ENCODE measurements at places on chromosomes 1 and 21.

- no peak for DNase-seq
These were observed 212.6 kb downstream of the TNR start for GRCh38 chr1:175530622-175531375.

DNA sequence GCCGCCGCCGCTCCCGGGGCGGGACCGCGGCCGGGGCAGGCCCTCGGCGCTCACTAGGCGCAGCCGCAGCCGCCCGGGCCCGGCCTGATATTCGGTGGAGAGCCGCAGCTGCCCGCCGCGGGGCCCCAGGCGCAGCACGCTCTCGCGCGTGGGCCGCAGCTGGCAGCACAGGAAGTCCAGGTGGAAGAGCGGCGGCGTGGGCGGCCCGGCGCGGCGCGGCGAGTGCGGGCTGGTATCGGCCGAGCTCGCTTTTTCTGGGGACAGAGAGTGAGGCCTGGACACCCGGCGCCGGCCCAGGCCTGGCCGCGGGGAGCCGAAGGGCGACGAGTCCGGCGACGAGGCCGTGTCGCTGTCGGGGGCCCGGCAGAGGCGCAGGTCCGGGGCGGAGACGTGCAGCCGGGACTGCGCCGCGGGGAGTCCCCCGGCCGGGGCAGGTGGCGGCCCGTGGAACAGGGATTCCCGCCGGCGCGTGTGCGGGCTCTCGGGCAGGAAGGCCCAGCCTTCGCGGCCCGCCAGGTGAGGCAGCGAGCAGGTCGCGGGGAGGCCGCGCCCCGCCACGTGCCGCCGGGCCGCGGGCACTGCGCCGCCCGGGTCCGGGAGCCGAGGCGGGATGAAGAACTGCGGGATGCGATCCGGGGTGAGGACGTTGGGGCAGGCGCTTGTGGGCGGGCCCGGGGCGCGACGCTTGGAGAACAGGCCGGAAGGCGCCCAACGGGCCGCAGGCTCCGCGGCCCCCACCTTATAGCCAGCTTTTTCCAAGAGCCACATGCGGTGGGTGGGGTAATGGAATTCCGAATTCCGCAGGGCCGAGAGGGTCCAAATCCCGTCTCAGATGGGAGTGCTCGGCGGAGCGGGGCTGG is 1.2 kb downstream of the C2CD4D start:
- no peak for DNase-seq

DNA sequence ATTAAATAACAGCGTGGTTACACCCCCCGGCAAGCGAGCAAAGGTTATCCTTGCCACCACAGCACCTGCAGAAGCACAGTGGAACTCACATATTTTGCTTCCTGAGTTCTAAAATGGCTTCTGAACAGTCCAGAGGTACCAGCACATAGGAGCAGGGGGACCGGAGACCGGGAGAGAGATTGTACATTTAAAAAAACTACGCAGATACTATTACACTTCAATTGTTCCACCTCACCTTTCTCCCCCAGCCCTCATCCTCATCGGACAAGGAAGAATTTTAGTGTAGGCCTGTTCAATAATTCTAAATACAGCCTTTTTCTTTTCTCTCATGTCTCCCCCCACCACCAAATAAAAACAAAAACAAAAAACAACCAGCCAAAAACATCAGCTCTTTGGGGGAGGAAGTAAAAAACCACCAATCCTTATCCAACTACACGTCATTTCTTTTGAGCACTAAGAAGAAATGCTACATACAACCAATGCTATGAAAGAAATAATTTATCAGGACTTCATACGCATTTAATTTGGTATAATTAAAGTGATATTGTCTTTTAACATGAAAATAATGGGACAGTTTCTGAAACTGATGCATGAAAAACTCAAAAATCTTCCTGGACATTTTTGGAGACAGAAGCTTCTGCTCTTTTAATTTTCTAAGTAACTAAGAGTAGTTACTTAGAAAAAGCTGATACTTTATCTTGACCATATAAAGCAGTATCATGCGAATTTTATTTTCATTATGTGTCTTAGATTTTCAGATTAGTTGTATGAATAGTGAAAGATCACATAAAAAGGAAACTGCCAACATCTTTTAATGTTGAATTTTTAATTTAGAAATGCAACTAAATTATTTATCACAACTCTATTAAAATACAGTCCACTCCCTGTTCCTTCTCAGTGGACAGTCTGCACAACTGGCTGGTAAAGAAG is 9.1 kb downstream of the CDKN2C start:
- DNase-seq, result no peak

DNA sequence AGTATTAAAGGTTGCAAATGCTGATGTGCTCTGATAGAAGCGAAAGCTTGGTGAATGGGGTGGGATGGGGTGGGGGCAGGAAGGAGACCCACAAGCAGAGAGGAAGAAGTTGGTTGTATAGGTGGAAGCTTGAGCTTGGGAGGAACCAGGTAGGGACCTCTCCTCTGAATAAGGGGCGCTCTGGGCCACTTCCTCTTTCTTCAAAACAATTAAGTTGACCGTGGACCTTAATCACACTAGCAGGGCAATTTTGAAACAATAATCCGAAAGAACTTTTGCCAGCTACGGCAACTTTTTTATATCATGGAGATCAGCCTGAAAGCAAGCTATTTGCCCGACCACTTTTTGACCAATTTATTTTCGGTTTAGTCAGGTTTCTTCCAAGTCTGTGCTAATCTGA is 1.9 kb upstream of the DYRK1A start:
- DNase-seq, result no peak

GRCh38 chr1:205458777-205459566 is 3.1 kb upstream of the BLACAT1 start:
- no peak for DNase-seq

DNA sequence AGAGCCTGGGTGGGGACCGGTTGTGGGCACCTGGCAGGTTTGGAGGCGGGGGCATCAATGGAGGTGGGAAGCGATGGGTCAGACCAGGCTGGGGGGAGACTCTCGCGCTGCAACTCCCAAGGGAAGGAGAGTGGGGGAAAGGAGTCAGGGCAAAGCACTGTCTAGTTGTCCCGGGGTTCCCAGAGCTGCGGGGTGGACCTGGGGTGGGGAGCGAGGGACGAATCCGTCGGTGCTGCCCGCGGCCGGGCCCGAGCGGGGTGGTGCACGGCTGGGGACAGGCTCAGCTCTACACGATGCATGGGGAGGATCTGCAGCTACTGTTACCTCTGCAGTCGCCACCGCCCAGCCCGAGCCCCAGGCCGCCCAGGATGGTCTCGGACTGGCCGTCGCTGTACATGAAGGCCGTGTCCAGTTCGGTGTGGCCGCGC is 427 bp downstream of the AKR7A2 start:
- DNase-seq, result no peak

- DNase-seq, result no peak
These were observed 81.4 kb downstream of the ESRRG start for GRCh38 chr1:216641669-216642460.

GRCh38 chr1:150999051-150999674 is 7.5 kb downstream of the MINDY1 start:
- no peak for DNase-seq

DNA sequence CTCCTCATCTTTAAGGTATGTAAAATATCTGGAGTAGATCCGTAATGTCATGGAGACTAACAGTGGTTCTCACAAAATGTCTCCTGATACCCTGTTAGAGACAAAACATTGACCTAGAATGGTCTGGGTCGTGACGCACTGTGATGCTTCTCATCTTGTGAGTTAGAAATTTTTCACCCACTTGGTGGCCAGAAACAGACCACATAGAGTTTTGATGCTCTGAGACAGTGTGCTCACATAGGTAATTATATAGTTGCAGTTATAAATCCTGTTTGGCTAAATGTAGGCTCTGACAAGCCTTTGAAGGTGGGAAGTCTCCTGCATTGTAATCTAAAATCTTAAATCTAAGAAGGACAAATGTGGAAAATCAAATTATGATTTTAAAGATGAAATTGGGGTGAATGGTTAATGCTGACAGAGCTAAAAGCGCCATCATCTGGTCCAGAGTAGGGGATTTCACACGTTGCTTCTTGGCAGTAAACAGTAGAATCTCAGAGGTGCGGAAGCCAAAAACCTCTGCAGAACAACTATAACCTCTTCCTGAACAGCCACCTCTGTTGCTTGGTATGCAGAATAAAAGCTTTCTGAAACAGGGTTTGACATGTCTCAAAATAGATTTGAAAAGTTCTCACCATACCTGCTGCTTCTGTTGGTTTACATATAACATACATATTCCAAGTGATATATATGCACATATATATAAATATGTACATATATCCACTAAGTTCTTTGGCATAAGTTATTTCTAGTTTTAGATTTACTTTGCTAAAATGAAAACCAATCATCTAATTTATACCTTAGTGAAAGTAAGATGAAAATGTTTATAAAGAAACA is 17.1 kb downstream of the RPAP2 start:
- no peak for DNase-seq

GRCh38 chr1:99764909-99765308 is 1.5 kb downstream of the FRRS1 start:
- DNase-seq, result no peak

GRCh38 chr1:56084246-56084645 is 495.1 kb downstream of the PLPP3 start:
- no peak for DNase-seq

- no peak for DNase-seq
These were observed 60.8 kb upstream of the RNF11 start for GRCh38 chr1:51175278-51175677.

GRCh38 chr1:78645723-78646122 is 3.9 kb upstream of the IFI44 start:
- DNase-seq, result no peak

DNA sequence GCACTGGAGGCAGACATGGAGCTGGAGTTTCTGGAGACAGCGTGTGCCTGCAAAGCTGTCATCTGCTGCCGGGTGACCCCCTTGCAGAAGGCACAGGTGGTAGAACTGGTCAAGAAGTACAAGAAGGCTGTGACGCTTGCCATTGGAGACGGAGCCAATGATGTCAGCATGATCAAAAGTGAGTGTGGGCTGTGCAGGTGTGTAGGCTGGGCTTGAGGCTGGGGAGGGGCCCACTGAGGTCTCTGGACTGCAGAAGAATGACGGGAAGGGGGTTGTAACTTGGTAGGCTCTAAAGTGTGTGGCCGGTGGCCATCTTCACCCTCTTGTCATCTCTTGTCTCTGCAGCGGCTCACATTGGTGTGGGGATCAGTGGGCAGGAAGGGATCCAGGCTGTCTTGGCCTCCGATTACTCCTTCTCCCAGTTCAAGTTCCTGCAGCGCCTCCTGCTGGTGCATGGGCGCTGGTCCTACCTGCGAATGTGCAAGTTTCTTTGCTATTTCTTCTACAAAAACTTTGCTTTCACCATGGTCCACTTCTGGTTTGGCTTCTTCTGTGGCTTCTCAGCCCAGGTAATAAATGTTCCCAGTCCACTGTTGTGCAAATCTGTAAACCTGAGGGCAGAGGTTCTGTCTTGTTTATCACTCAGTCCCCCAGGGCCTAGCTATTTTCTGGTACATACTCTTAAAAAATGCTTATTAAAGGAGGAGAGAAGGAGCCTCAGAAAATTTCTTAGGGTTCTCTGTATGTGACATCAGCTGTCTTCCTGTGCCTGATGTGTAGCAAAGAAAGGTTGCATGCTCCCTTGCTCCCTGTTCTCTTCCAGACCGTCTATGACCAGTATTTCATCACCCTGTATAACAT is 19.9 kb downstream of the ATP8B2 start:
- DNase-seq, result no peak

DNA sequence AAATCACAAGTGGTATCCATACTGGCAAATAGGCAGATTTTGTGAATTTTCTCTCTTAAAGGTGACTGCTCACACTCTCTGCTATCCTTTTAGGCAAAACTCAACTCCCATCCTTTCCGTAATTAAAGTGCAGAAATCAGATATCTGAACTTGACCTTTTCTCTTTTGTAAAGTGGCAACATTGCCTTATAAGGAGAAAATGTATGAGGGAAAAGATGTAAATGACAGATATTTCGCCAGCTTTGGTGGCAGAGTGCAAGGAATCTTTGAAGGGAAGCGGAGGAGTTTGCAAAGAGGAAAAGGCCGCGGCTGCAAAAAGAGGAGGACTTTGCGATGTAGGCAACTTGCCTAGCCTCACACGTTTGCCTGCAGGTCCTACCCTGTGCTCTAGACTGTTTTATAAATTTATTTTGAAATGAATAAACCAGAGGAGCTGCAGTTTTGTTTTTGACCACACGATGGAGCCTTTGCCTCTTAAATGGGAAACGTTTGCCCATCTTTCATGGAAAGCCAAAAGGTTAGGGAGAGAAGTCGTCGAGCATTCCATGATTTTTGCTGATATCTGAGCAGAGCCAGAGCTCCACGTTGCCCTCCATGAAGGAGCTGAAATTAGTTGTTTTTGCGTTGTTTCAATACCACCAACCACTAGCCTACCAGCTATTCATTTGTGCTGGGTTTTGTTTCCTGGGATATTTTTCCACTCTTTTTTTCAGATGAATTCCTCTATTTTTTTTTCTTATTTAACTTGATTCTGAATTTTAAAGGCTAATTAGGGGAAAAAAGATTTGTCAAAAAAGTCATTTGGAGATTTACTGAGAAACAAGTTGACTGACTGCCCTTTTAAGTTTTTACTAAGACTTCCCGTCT is 242.3 kb downstream of the LMX1A start:
- peak; percentile 18 for DNase-seq

DNA sequence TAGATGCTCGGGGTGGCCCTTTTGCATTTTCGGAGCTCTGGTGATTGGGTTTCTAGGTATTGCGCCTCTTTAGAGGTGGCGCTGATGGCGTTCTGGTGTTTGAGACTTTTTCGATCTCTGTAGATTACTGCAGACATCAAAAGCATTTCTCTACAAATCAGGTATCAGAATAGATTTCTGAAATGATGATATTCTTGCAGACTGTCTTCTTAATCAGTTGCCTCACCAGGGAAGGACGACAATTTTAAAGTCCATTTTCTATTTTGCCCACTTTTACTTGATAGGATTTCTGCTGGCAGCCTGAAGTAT is 65.2 kb upstream of the VAMP3 start:
- no peak for DNase-seq

GRCh38 chr1:206790502-206791250 is 18.4 kb upstream of the IL10 start:
- DNase-seq, result no peak

- DNase-seq, result no peak
These were observed 11.1 kb upstream of the SLC30A1 start for GRCh38 chr1:211589782-211590721.

DNA sequence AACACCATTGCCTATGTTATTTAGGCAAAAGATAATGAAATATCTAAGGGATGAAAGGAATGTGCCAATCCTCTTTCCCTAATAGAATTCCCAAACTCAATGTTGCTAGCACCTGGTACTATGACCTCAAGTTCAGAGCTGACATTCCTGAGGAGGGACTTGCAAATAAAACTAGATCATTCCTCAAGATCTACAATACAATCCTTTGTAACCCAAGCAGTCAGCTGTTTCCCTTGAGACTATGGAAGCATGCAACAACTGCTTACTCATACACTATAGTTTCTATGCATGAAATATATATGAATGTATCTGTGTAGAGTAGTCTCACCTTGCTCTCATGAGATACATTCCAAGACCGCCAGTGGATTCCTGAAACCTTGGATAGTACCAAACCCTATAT is 65.0 kb downstream of the ABL2 start:
- no peak for DNase-seq

- DNase-seq, result no peak
These were observed 47.9 kb downstream of the RBM11 start for GRCh38 chr21:14263879-14264278.
